Pons (tissue), 1 donor: ENCODE measurements at places on chromosomes 7 and 10.

GRCh38 chr10:131061216-131061615, 250.3 kb downstream of the TCERG1L start:
- no peak for DNase-seq

DNA sequence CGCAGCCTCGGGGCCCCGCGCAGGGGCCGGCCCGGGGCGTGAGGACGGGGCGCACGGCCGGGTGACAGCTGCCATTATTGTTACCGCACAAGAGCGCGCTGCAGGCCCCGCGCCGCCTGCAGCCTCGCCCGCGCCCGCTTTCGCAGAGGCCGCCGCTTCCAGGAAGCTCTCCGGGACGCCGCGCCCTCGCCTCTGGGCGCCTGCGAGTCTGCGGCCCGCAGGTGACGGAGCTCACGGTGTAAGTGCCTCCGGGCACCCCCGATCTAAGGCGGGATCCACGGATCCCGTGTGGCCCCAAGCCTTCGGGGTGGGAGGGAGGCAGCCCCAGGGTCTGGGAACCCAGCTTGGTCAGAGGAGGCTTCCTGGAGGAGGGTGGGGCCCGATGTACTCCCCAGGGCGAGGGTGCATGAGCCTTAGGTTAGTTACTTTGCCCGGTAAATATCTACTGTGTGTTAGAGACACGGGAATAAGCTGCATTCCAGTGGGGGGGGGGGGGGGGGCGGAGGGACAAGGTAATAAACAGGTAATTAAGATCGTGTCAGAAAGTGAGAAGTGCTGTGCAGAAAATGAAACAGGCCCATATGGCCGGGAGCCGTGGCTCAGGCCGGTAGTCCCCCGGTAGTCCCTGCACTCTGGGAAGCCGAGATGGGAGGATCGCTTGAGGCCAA, 638 bp downstream of the IQCE start:
- no peak for DNase-seq

- no peak for DNase-seq
Observed at GRCh38 chr10:13644866-13645265, 58.1 kb downstream of the PRPF18 start.

DNA sequence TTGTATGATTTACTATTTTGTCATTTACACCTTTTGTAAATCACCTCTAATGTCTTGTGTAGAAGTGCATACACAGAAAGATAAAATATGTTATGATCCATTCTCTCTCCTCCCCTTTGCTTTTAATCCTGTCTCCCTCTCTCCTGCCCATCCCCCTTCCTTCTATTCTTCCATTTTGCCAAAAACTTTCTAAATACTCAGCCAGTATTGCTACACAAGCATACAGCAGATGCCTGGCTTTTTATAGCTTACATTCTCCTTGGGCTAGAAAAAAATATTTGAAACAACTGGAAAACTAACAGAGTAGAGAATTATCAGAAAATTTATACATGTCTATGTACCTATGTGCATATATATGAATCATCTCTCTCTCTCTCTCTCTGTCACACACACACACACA, 308.7 kb upstream of the BMPER start:
- no peak for DNase-seq

GRCh38 chr10:17414484-17414883, 39.9 kb downstream of the ST8SIA6 start:
- DNase-seq = no peak

DNA sequence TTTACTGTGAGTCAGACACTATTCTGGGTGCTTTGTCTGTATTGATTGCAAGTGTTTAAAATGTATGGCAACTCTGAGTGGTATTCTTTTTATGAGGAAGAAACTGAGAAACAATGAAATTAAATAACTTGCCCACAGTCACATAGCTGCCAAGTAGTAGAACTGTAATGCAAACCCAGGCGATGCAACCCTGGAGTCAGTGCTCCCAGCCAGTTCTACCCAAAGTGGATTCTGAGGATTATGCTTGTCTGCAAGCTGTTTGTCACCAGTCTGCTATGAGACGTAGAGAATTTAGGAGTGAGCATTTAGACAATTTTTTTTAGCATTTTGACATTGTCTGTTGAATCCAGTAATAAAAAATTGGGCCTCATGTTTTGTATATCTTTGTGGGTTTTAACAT, 306.0 kb upstream of the LRGUK start:
- DNase-seq = no peak

- DNase-seq = no peak
Observed at GRCh38 chr10:112388548-112388947, 14.6 kb downstream of the ACSL5 start.

DNA sequence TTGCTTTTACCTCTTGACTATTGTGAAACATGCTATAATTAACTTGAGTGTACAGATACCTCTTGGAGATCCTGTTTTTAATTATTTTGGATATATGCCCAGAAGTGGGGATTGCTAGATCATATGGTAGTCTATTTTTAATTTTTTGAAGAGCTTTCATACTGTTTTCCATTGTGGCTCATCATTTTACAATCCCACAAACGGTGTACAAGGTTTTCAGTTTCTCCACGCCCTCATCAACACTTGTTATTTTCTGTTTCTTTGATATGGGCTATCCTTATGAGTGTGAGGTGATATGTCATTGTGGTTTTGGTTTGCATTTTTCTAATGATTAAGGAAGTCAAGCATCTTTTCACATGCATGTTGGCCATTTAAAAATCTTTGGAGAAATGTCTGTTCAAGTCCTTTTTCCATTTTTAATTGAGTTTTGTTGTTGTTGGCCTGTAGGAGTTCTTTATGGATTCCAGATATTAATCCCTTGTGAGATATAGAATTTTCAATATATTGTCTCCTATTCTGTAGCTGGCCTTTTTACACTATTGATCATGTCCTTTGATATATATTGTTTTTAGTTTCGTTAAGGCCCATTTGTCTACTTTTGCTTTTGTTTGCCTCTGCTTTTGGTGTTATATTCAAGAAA, 7.5 kb downstream of the AGK start:
- no peak for DNase-seq

- DNase-seq = no peak
Observed at GRCh38 chr10:132387764-132388210, 9.2 kb upstream of the PWWP2B start.

- no peak for DNase-seq
Observed at GRCh38 chr7:32179567-32179966, 109.4 kb upstream of the PDE1C start.

GRCh38 chr10:61589547-61590243, 73.0 kb upstream of the CABCOCO1 start:
- no peak for DNase-seq

GRCh38 chr10:22927661-22928403, at the start of gene ARMC3:
ARMC3 (plus strand) TSS chr10:22928053; CDS start chr10:22931997, 3,944 bp downstream.
- peak; percentile 73 for DNase-seq

GRCh38 chr10:104155591-104155990, 33.6 kb downstream of the SFR1 start:
- DNase-seq = no peak

- DNase-seq = peak; percentile 60
Observed at GRCh38 chr10:84308481-84309304, 19.7 kb upstream of the CCSER2 start.

- no peak for DNase-seq
Observed at GRCh38 chr7:12256090-12256489, 45.0 kb downstream of the TMEM106B start.

- no peak for DNase-seq
Observed at GRCh38 chr7:45140827-45141226, 16.8 kb upstream of the RAMP3 start.

DNA sequence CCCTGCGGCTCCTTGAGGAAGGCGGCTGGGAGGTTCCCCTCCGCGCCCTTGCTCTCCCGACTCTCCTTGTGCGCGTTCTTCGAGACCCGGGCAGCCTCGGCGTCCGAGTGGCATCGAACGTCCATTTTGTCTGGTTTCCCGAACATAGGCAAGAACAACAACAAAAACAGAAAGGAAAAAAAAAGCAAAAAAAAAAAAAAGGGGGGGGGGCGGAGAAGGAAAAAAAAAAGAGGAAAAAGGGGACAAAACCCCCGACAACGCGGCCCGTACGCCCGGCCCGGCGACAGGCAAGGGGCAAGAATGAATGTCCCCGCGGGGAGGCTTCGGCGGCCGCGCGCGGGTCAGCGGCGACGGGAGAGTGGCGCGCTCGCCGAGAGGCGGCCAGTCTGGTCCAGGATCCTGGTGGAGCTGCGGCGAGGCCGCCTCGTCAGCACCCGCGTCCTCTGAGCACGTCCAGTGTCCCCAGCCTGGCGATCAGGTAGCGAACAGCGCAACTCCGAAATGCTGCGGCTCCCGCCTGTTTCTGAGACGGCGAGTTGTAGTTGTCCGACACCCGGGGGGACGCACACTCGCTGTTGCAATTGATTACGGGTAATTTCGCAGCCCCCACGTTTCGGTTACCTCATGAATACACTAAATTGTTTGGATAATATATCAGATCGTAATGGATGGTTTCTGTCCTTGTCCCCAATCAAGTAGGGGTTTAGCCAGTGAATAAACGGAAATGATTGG, at the start of gene VAX1:
Gene VAX1 (minus strand): TSS at position 360 of the 732 bp plus-strand sequence. CDS start 214 bp downstream, at position 146.
- DNase-seq = no peak

- no peak for DNase-seq
Observed at GRCh38 chr7:90717296-90718060, 121.4 kb downstream of the CDK14 start.

- no peak for DNase-seq
Observed at GRCh38 chr10:17201794-17202116, 283 bp upstream of the TRDMT1 start.

GRCh38 chr7:78002021-78002420, 203.4 kb downstream of the PHTF2 start:
- no peak for DNase-seq

- DNase-seq = no peak
Observed at GRCh38 chr7:149565096-149565382, 67.4 kb upstream of the ZNF746 start.

DNA sequence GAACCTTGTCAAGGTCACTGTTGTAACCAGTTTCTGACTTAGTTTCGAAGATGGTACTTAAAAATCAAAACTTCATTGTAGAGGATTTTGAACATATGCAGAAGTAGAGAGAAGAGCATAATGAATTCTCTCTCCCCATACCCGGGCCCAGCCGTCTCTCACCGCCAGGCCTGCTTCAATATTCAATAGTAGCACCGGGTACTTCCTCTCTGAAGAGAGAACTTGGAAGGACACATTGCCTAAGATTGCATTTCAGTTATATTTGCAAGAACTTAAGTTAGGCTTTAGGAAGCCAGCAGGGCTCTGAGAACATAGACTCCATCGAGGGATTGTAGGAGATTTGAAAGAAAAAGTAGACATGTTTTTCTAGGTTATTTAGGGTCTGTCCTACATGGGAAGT, 19.1 kb downstream of the LMTK2 start:
- no peak for DNase-seq

- DNase-seq = no peak
Observed at GRCh38 chr10:78609976-78610375, 458.8 kb upstream of the ZMIZ1 start.

- no peak for DNase-seq
Observed at GRCh38 chr10:81696609-81697388, 178.2 kb upstream of the NRG3 start.

- no peak for DNase-seq
Observed at GRCh38 chr7:142345811-142346210, 88.0 kb upstream of the PRSS58 start.

DNA sequence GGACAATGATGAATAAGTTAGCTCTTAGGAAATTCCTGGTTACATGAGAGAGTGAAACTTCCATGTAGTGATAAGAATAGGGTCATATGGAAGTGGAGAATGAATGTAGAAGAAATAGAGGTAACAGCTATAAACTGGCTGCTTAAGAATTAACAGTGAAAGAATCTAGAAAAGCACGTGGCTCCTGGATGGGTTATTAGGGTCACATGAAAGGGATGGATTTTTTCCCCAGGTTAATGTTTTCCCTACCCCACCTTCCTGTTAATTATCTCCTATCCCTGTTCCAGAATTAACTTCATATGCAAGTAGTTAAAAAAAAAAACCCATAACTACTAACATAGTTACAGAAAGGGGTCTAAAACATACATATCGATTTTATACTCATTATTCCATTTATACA, 58.0 kb downstream of the ANKIB1 start:
- DNase-seq = no peak

DNA sequence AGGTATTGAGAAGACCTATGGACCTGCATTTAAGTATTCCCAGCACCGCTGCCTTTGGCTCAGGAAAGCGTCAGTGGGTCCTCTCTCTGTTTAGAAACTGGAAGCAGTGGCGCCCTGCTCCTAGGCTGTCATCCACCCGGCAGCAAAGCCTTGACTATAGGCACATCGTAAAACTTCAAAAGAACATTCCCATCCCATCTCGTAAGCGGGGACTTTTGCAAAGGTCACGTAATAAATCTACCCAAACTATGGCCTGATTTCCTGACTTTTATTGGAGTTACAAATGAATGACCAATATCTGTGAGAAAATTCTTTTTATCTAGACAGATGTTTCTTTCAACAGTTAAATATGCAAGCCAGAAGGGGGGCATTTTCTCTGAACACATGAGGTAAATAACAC, 115.8 kb upstream of the TCERG1L start:
- no peak for DNase-seq

GRCh38 chr7:55248526-55248925, 116.6 kb upstream of the LANCL2 start:
- no peak for DNase-seq

DNA sequence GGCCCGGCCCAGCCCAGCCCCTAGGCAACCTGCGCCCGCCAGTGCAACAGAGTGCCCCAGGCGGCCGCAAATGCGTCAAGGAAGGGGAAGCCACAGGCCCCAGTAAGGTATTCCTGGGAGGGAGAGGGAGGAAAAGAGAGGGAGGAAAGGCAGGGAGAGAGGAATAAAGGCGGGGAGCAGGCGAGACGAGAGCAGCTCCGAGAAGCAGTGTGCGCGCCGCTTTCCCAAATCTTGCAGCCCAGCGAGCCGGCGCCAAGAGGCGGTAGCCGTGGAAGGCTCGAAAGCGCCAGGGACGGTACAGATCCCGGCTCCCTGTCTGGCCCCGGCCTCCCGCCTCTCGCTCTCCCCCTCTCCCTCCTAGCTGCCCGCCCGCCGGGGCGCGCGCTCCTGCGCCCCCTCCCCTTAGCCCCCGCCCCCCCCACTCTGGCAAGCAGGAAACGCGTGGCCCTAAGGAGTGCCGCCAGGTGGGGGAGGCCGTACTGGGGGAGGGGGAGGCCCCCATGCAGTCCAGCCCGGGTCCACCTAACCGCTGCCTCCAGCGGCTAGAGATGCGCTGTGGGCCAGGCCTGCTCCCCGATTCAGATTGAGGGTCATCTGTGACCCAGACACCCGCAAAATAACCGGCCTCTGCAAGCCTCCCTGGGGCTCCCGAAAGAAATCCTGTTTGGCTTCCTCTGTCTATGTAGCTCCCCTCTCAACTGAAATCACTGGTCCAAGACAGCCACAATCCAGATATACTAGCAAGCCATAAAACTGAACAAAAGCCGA, 4.3 kb downstream of the HOXA10 start:
- DNase-seq = no peak

DNA sequence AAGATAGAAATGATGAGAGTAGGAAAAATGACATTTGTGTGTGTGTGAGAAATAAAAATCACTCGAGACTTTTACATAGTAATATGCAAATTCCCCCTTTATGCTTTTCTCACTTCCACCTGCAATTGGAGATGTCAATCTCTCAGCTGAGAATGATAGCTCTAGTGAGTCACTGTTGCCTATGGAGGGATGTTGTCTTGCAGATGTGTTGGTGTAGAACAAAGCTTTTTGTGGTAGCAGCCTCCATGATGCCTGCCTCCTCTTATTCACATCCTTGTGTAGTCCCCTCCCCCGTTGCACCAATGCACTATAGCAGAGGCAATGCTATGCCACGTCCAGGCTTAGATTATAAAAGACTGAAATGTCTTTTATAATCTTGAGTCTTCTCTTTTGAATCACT, 33.8 kb downstream of the SPAG6 start:
- DNase-seq = no peak

- no peak for DNase-seq
Observed at GRCh38 chr10:69866246-69866687, 64.6 kb downstream of the COL13A1 start.

- no peak for DNase-seq
Observed at GRCh38 chr10:72692744-72692993, 726 bp downstream of the MCU start.
